ENCODE measurements at places on chromosomes 3 and 15.

GRCh38 chr3:120689395-120689794 is 7.4 kb upstream of the HGD start:
- DNase-seq = no peak

DNA sequence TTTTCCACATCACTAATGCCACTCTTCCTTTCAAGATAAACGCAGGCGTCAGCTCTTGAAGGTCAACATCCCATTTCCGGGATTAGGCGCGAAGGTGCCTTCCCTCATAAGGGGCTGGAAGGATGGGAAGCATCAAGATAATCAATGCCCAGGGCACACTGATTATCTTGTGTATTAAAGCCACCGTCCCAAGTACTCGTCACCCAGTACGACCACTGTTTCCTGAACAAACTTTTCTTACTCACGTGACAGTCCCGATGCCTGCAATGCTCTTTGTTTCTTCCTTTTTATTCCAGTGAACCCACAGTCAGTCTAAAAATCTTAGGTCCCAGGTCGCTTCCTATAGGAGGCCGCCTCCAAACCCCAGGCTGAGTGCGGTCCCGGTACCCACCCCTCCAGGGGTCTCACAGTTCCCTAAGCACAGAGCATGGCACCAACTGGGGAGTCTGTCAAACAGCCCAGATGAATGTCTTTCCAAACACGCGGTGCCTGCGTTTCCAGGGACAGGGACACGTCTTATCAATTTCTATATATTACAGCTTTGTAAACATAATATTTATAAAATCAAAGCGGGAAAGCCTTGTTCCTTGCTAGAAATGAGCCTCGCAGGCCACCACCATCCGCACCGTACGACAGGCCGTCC is 589 bp downstream of the ANAPC13 start:
- DNase-seq = no peak

DNA sequence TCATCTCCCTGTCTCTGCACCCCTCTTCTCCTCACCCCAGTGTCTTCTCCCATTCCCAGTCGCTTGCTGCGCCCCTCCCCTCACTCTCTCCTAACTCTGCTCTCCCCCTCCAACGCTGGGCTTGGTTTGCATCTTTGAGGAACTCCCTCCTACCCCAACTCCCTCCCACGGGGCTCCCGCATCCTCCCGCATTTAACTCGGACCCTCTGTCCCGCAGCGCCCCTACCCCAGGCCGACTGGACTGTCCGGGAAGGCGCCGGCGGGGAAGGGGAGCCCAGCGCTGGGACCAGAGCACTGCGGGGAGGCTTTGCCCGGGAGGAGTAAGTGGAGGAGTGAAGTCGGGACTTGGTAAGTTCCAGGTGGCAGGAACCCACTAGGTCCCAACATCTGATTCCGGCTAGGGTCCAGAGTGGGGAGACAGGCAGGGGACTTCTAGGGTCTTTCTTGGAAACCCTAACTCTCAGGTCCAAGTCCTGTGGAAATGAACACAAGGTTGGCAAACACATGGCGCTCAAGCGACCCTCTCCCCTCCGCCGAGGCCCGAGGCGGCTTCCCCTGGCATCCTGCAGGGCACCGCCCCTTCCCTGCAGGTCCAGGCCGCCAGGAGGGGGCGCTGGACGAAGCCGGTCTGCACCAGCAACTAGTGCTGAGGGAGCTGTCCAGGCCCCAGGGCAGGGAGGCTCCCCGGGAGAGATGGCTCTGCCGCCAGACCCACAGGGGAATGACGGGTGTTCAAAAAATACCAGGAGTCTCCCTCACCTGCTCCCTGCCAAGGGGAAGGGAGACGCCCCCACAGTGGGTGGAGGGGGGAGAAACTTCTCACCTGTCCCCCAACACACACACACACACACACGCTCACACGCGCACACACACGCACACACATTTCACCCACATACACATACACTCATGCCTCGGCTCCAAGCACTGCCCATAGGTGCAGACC is 53.2 kb downstream of the LHFPL4 start:
- DNase-seq = peak; percentile 93

DNA sequence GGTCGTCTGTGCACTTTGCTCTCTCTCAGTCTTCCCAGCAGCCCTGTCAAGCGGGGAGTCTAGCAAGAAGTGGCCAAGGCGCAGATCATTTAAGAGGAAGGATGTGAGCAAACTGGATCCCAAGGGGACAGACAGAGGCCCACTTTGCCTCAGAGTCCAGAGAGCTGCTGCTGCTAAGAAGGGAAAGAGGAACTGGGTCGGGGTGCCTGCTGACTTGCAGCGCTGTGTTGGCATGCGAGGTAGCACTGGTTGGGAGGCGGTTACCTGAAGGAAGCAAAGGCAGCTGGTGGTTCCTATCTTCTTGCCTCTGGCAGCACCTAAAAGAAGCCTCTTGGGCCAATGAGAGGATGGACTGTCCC is 28.1 kb downstream of the SMAD3 start:
- no peak for DNase-seq

DNA sequence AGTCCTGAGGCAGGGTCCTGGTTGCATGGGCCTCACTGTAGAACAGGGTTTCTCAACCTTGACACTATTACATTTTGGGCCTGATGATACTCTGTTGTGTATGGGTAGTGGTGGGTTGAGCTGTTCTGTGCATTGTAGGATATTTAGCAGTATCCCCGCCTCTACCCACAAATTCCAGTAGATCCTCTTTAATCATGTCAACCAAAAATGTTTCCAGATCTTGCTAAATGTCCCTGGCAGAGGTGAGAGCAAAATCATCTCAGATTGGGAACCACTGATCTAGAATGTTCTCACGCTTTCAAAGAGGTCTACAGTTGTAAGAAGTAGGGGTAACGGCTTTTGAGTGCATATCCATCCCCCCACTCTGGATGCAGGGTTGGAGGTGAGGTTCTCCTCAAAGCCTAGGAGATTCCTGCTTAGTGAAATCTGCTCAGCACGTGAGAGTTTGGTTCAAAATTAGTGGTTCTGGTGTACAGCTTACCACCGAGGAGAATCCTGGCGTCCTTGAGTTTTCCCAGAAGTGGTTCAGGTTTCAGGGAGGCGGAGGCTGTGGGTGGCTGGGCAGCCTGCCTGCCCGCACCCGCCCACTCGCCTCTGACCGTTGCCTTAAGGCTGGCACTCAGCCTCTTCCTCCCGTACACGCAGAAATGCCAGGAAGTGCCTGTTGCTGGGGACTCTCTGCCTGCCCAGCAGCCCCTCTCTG is 5.3 kb downstream of the ACVR2B start:
- DNase-seq = no peak
